NCI-H69 (cell line): ENCODE measurements at places on chromosomes 1 and 21.

DNA sequence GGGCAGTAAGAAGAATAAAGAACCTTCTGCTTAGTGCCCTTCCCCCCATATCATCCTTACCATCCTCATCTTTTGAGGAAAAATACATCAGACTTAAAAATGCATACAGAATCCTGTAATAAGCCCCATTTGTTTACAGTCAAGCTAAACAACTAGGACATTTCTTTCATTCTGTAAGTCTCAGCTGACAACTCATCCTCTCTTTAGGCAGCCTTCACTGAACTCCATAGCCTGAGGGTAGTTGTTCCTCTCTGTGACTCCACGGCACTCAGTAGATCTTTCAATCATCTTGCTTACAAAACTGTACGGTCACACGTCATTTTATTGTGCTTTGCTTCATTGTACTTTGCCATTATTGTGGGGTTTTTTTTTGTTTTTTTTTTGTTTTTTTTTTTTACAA lies 82.5 kb downstream of the NRIP1 start:
- DNase-seq: peak; percentile 22

GRCh38 chr1:17744666-17745478 lies 10.3 kb upstream of the ACTL8 start:
- DNase-seq: no peak

DNA sequence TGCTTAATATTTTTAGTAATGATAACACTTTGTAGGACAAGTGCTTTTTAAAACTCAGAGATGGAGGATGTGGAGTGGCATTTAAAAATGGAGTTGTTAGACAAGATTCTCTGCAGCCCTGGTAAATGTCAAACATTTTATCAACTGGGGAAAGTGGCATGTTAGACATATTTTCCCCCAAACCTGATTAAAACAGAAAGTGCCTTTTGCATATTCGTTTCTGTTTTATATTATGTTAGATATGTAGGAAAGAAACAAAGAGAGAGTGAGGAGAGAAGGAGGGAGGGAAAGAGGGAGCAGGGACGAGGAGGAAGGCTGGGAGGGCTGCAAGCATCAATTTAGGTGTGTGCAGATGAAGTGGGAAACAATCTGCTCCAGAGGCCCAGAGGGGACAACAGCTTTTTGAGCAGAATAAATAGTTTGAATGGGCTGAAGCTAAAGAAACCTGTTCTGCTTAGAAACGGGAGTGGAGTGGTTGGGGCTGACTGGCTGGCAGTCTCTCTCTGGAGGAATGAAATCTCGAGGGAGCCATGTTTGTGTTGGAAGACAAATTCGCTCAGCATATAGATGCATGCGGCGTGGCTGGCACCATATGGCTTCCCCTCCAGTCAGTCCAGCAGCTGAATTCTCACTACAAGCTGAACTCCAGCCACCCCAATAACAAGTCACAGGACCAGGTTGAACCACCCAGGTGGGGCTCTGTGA lies 502.2 kb downstream of the AJAP1 start:
- peak; percentile 54 for DNase-seq

DNA sequence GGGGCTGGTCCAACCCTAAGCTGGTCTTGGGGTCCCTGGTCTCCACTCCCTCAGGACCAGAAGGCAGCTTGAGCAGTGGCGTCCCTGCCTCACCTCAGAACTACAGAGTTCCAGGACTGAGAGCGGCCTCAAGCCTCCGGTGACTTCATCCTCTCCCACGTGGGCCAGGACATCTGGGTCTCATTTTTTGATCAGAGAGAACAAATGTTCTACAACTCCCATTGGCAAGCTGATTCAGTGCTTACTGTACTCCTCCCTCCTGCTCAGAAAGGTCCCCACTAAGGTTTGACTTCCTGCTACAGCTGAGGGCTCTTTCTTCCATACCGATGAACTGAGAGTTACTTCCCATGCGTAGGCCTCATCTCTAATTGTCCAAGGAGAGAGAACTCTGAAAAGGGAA lies 78.5 kb downstream of the PLXNA2 start:
- no peak for DNase-seq

DNA sequence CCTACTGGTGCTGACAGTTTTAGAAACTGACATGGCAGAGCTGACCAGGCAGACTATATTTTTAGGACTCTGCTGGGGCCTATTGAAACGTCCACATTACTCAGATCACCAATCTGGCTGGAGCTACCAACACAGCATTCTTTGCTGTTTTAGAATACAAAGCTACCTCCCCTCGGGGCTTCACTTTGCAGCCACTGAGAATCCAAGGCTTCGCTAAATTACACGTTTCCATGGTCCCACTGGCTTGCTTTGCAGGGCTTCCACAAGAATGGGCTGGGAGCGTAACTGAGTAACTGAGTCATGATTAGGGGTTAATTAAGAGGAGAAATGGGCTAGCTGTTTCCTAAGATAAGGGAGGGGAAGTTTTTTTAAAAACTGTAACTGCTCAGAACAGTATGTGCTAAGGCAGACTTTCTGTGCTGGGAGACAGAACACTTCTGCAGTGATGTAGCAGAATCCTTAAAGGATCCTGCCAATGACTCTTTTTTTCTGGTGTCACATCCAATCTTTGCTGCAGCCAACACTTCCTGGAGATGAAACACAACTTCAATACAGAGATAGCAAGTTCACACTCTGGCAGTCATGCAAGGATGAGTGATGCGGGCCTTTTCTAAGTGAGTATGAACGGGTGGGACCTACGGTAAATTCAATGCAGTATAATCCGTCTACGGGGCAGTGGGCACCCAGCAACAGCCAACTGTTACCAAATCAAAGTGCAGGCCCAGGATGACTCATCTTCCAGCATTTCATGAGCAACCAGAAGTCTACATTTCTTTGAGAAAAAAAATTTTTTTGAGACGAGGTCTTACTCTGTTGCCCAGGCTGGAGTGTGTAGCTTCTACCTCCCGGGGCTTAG lies 21.5 kb downstream of the NDUFS5 start:
- DNase-seq: no peak

DNA sequence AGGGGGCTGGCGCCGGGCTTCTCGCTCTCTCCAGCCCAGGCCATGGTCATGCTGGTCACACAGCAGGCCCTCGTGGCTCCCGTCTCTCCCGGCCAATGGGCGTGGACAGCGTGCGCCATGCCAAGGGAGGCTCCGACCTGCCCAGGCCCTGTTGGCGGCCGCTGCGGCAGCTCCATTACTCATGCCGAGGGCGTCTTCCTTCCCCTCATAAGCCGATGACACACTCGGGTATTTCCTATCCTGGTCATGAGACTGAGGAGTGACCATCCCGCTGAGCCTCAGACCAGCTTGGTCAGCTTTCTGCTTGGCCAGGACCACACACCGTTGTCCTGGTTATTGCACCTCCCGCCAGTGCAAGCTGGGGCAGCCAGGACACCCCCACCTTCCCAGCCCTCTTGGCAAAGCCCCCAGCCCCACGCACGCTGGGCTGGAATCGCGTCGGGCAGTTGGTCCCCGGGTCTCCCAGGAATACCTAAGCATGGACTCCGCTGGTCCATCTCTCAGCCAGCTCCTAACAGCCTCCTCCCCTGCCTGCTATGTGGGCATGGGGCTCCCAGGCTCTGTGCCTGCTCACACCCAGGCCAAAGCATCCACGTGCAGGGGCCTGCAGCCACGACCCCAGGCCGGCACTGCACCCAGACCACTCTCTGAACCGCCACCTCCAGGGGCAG lies 49.8 kb downstream of the ARHGEF16 start:
- no peak for DNase-seq

DNA sequence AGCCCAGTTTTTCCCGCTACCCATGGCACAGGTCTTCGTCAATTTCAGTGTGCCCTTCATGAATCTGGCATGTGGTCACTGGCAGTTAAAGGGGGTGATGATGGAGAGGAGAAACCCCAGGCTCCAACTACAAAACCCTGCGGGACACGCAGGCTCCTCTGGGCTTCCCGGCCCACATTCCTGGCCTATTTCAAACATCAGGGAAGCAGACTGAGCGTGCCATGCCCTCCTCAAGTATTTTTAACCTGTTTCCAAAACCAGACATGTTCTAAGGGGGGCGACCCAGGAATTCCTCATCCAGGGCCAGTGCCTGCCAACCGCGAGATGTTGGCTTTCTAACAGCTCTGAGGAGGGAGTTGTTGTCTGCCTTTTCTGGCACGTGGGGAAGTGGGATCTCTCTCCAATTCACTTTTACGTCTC lies 85.1 kb downstream of the CAPZB start:
- DNase-seq: no peak

- no peak for DNase-seq
Observed at GRCh38 chr1:14339288-14339687, 259.2 kb upstream of the KAZN start.

DNA sequence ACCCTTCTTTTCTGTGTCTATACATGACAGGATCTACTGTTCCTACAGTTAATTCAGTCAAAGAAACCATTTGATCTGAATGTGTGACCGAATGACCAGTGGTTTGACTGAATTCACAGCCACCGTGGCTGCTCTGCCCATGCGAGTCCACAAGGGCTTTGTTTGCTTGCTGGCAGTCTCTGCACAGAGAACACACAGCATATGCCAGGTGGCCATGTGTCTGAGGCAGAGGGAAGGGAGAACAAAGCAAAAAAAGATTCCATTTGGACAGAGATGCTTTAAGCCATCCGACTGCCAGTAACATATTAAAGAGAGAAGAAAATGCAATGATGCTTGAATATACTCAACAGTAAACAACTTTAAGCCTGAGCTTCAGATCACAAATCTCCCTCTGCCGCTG lies 737.8 kb upstream of the CXADR start:
- DNase-seq: peak; percentile 47

GRCh38 chr1:68111519-68112436 lies 61.4 kb upstream of the DIRAS3 start:
- peak; percentile 88 for DNase-seq
